ENCODE measurements at places on chromosomes 3 and 15.

GRCh38 chr15:74386496-74387140 is 19.2 kb upstream of the CYP11A1 start:
- no peak for DNase-seq

- no peak for DNase-seq
These were observed 34.3 kb upstream of the ANKDD1A start for GRCh38 chr15:64877435-64877834.

DNA sequence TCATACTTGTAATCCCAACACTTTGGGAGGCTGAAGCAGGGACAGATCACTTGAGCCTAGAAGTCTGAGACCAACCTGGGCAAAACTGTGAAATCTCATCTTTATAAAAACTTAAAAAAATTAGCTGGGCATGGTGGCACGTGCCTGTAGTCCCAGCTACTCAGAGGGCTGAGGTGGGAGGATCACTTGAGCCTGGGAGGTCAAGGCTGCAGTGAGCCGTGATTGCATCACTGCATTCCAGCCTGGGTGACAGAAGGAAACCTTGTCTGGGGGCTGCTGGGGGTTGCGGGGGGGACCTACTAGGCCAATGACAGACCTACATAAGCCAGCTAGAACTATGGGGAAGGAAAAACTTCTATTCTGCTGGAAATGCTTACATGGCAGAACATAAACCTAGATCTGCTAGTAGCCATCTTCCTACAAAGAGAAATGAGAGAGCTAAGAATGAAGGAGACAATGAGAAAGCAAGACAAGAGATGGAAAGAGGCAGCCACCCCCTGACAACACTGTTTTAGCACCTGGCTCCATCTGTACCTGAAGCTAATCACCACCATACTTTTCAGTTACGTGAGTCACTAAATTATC is 23.9 kb downstream of the FOXP1 start:
- DNase-seq = no peak

DNA sequence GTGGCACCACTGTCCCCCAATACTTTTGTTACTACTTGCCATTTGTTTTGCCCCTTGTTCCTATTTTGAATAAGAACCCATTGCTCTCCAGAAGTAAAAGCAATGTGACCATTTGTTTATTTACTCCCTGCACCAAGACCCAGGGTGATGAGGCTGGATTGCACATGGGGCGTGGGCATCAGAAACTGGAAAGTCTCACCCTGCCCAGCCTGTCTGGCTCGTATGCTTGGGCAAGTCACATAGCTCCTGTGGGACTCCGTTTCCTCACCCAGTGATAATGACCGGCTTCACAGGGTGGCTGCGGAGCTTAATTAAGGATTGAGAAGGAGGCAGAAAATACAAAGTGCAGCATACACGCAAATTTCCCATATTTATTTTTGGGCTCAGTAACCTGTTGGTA is 167.7 kb upstream of the ICE2 start:
- DNase-seq = no peak

DNA sequence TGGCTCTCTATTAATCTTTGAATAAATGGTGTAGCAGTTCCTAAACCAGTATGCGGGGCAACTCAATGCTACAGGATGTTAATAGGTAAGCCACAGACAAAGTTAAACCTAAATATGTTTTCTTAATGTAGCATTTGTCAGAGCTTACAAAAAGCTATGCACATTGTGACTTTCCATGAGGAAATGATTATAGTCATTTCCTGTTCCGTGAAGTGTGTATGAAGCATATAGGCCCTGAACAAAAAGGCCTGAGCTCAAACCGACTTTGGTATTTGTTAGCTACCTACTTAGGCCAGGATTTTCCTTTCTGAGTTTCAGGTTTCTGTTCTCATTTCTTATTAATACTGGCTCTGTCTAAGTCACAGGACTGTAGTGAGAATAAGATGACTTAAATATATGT is 14.2 kb downstream of the ZNF80 start:
- DNase-seq = no peak

GRCh38 chr3:138879541-138880380 is 45.0 kb upstream of the PIK3CB start:
- no peak for DNase-seq

- DNase-seq = no peak
These were observed 3.5 kb upstream of the MTFMT start for GRCh38 chr15:65032801-65033537.

- peak; percentile 75 for DNase-seq
These were observed at the start of gene NCEH1 for GRCh38 chr3:172710664-172711453. NCEH1 (minus strand) TSS chr3:172711067; CDS start chr3:172710984, 83 bp downstream.

DNA sequence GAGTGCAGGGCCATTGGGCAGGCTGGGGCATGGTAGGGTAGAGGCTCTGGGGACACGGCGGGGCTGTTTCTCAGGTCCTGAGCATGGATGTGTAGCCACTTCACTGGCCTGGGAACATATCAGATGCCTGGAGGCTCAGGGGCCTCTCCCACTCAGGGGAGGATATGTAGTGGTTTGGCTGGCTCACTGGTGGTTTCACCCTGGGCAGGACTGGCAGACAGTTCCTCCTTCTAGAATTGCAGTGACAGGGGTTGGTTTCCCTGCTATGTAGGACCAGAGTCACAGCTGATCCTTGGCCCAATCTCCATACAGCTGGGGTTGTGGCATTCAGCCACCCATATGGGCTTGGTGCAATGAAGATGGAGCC is 4.8 kb upstream of the ARHGAP31 start:
- DNase-seq = no peak

GRCh38 chr15:32951736-32952464 is 234.1 kb downstream of the GREM1 start:
- no peak for DNase-seq

DNA sequence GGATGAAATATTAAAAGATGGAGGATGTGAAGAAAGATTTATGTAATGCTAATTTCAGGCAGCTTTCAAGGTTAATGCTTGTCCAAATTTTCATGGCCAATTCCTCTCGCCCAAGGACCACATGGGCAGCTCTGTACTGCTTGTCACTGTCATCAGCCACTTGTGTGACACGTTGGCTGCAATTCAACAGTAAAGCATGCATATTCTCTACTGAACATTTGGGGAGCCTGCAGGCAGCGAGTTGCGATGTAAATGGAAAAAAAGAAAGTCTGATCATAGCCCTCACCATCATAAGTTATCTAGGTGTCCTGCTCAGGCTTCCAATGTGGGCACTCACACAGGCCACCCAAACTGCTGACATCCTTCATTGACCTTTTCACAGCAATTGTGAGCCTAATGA is 1026.8 kb upstream of the NR2F2 start:
- DNase-seq = no peak

DNA sequence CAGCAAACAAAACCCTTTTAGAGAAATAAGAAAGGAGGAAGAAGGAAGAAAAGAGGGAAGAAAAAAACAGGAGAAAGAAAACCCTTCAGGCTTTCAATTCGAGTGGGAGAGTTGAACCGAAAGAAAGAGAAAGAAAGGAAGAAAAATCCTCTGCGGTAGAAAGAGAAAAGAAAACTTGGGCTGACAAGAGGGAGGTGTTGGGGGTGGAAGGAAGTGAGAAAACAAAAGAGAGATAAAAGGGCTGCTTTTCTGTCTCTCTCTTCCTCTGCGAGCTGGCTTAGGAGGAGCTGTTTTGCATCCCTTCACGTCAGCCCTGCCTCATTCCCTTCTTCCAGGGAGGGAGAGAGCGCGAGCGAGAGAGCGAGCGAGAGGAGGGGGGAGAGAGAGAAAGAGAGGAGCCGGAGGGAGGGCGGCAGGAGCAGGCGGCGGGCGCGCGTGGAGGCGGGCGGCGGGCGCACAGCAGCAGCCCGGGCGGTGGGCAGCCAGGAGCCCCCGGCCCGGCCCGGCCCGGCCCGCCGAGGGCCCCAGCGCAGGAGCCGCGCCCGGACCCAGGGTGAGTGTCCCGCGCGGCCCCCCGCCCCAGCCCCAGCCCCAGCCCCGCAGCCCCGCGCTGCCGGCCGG is at the start of gene ZNF710:
TSS of gene ZNF710 (plus strand) at position 263 of the 621 bp plus-strand sequence. CDS start 65,814 bp downstream, outside the sequence.
- peak; percentile 61 for DNase-seq

GRCh38 chr3:96996009-96996408 is 181.6 kb downstream of the EPHA6 start:
- no peak for DNase-seq

DNA sequence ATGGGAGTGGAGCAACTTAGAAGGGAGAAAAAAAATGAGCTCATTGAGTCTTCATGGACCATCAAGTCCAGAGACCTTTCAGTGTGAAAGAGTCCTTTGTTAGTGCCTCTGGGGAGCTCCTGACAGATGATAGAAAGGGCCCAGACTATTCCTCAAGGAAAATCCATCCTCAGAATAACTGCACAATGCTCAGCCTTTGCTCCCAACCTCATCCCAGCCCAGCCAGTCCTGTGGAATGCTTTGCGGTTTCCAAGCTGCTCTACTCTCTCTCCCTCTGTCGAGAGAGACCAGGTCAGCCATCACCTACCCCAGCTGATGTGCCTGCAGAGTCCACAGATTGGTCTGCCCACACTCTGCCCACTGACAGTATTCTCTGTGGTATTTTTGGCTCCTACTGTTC is 406.2 kb downstream of the MFSD1 start:
- no peak for DNase-seq

- DNase-seq = no peak
These were observed 65.8 kb downstream of the MYL3 start for GRCh38 chr3:46797486-46797885.

DNA sequence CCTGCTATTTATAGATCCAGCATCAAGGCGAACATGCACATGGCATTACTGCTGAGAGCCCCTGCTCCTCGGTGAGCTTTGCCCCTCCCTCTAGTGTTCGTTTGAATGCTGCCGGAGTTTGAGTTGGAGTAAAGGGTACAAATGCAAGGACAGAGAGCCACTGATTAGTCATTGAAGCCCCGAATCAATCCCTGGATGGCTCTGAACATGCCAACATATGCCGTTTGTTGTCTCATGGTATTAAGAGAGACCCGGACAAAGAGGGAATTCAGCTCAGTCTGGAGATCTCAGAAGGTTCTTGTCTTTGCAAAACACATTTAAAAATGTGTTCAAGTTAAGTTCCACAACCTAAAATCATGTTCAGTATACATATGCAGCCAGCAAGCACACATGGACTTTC is 789.2 kb upstream of the NR2F2 start:
- DNase-seq = no peak

DNA sequence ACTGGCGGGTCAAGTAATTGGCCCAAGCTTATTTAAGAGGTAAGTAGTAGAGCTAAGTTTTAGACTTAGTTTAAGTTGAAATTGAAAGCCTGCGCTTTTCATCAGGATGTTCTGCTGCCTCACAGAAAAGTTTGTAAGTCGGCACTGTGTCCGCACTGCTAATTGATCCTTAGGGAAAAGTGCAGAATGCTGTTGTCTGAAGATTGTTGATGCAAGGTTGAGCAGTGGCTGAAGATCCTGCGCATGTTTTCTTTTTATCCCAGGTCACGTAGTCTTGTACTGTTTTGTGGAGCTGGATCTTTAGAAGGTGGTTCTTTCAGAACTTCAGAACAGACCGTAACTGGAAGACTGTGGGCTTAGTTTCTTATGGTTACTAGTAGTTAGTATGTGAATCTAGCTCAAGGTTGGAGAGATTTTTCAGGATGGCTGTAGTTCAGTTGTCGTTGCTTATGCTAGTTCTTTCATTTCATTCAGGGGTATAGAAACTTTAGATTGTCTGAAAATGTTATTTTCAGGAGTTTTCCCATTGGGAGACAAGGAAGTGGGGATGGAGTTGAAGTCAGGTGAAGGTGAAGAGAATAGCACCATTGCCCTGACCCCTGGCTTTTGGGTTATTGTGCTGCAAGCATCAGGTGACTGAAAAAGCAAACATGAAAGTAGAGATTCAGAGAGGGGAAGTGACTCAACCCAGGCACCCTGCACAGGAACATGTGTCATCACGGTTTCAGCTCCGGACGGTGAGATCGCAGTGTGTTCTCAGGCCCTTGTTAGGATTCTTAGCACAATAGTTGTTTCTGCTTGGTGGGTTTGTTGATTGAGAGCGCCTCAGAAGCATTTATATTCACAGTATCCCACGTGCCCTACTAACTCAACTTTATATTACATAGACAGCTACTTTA is 32.8 kb downstream of the AKAP13 start:
- DNase-seq = no peak

DNA sequence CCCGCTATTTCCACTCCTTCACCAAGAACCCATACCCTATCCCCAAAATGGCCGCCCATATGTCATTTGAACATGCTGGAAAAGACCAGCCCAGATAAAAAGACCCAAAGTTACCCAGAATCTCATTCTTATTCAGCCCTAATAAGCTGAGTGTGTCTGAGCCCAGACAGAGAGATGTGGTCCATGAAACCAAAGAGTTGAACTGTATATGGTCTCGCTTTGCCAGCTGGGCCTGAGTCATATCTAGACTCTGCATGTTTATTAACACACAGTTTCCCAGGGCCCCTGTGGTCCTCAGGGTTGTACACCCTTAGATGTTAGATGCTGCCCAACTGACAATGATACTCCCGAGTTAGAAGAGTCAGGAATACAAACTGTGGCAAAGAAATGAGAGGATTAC is 201.9 kb upstream of the STRIT1 start:
- DNase-seq = no peak

DNA sequence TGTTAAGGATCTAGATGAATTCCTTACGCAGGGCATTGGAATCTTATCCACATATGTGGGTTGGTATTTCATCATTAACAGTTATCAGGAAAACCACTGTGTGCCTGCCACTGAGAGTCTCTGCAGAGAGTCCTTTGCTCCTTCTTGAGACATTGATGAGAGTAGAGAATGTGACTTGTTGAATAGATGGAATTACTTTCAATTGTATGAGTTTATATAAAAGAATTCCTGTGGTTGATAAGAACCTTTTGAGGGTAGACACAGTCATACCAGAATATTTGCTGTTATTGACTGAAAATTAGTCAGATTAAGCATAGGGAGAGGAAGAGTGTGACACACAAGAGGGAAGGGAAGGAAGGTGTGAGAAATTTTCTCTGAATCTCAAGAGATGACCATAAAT is 30.8 kb downstream of the ARHGEF26 start:
- no peak for DNase-seq

DNA sequence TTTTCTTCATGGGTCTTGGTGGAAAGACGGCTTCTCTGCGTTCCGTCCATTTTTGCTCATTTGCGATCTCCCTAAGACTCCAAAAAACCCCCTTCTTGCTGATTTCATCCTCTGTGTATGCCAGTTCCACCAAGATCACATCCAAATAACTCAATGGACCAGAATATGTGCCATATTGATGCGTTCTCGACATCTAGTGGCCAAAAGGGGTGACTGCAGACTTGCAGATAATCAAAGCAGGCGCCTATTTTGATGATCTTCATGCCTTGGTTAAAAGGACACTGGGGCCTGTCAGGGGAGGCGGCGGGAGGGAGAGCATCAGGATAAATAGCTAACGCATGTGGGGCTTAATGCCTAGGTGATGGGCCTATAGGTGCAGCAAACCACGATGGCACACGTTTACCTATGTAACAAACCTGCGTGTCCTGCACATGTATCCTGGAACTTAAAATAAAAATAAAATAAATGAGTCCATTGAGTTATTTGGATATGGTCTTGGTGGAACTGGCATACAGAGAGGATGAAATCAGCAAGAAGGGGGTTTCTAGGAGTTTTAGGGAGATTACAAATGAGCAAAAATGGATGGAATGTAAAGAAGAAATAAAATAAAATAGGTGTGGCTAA is 104.2 kb upstream of the RAD18 start:
- no peak for DNase-seq

DNA sequence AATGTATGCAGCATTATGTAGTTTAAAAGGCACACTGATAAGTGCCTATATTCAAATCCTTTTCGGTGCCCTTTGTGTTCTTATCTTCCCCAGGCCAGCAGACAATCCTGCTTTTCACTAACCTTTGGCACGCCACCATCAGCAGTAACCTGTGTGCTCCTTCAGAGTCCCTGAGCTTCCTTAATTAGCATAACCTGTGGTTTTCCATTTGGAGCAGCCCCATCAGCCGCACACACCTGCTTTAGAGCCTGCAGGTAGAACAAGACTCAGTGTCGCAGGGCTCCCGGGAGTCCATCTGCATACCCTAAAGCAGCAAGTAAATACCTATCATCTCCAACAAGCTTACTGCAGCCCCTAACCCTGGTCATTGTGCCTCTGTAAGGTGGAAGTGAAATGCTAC is 755.1 kb downstream of the ROBO2 start:
- DNase-seq = no peak

Measured in right renal pelvis (tissue), 4 donors.